ENCODE measurements at places on chromosomes 4 and X.

- DNase-seq = no peak
Observed at GRCh38 chr4:187108845-187109244, 385.2 kb upstream of the FAT1 start.

- no peak for DNase-seq
Observed at GRCh38 chr4:123613586-123614344, 217.2 kb downstream of the SPRY1 start.

DNA sequence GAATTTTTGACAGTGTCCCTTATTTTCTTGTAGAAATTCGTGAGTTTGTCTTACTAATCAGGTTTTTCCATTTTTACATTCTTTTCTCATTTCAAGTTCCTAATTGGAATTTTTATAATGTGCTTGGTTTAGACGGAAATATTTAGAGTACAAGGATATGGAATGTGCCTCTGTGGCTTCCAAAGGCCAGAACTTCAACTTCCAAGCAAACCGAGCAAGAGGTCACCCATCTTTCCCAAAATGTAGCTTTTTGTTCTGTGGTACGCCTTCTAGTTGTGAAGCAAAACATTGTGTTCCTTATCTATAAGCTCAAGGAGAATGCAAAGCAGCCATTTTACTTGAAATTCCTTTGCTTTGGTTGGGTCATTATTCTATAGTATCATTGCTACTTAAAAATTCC is 212.8 kb upstream of the PACRGL start:
- no peak for DNase-seq

- no peak for DNase-seq
Observed at GRCh38 chrX:153310901-153311300, 10.7 kb downstream of the PNMA6F start.

GRCh38 chrX:97638621-97639020 is 754.9 kb downstream of the RPA4 start:
- no peak for DNase-seq

DNA sequence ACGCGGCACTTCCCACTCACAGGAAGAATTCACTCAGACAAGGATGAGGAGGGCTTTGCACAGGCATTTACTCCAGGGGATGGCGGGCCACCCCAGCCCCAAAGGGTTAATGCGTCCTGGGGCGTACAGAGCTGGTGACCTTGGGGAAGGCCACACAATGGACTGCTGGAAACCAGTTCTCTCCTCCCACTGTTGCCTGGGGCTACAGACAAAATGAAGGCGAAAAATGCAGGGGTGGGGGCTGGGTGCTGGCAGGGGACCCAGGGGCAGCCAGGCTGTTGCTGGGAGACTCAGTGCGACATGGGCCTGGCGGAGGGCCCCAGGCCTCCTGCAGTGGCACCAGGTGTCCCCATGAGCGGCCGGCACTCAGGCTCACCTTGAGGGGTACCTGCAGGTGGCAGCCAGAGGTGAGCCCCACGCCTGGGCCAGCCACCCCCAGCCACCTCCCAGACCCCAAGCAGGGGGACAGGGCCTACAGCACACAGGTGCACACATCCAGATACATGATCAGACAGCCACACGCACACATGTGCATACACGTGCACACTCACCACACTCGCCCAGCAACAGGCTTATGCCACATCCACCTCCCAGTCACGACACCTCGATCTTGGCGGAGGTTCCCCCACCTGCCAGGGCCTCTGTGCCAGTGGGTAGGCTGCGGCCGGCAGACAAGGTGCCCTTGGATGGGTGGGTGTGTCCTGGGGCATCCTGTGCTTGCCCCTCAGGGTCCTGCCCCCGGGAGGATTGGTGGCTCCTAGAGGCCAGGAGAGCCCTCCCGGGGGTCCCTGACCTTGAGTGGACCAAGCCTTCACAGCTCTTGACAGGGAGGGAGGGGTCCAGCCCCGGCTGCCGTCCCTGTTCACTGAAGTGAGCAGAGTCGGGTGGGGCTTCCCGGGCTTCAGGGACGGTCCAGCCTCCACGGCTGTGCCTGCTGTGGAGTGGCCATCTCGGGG is 13.1 kb downstream of the NAT8L start:
- DNase-seq = no peak

GRCh38 chrX:129529685-129530281 is 6.5 kb upstream of the SMARCA1 start:
- DNase-seq = no peak

DNA sequence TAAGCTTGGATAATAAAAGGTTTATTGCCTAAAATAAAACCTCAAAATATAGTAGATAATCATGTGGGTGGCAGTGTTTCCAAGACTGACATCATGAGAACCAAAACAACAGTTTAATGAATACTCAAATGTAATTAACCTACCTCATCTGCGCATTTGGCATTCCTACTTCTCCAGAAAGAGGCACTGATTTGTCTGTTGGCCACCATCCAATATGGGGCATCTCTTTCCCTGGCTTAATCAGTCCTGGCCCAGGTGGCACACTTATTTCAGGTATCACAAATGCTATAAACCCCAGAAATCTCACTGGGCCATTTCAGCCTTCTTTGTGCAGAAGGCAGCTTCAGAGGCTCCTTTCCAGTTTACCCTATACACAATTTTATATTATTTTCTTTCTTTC is 192.2 kb downstream of the COMMD8 start:
- no peak for DNase-seq

DNA sequence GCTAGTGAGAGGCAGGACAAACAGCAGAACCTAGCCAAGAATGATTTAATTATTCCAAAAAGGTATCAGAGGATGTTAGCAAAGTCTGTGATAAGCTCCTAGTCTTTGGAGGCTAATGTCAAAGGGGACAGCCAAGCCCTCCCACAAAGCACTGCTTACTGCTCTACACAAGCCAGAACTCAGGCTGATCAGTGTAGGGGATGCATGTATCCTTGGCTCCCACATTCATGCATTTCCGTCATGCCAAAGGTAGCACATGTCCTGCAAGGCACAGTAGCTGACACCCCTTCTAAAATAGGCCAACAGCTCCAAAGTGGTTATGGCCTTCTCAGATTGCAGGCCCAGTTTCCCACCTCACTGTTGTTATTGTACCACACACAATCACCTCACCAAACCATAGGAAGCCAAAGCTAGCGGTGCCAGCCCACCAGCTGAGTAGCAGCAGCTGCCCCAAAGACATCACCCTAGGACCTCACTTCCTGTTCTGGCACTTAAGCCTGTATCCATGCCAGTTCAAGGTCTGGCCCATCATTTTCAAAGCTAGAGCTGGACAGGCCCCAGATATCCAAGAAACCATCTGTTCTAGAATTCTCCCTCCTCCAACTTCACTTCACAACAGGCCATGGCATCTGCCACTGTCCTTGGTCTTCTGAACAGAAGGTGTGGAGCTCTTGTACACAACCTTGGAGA is 40.9 kb downstream of the TSPAN5 start:
- DNase-seq = no peak

GRCh38 chr4:145503486-145504072 is 21.9 kb downstream of the SMAD1 start:
- DNase-seq = no peak

DNA sequence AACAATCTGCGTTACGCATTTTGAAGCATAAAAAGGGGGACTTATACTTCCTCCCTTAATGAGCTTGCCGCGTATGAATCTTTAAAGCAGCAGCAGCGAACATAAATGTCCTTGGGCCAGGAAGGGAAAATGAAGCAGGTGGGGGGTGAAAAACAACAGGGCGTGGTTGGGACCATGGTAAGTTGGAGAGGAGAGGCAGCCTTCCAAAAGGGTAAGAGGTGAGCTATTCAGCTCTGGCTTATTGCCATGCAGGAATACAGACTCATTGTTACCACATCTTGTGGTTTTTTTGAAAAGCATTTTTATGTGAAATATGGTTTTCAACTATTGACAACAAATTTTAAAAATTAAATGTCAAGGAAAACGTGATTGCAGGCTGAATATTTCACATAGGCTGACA is 710.7 kb upstream of the FAM241A start:
- DNase-seq = no peak

- no peak for DNase-seq
Observed at GRCh38 chr4:28014469-28014868, 1153.8 kb downstream of the STIM2 start.

- DNase-seq = no peak
Observed at GRCh38 chrX:52216541-52216940, 31.9 kb downstream of the MAGED4 start.

GRCh38 chr4:10157478-10158332 is 41.1 kb upstream of the WDR1 start:
- peak; percentile 62 for DNase-seq

- DNase-seq = no peak
Observed at GRCh38 chr4:96301715-96302114, 461.8 kb downstream of the PDHA2 start.

- no peak for DNase-seq
Observed at GRCh38 chrX:9515973-9516538, 51.2 kb downstream of the TBL1X start.

DNA sequence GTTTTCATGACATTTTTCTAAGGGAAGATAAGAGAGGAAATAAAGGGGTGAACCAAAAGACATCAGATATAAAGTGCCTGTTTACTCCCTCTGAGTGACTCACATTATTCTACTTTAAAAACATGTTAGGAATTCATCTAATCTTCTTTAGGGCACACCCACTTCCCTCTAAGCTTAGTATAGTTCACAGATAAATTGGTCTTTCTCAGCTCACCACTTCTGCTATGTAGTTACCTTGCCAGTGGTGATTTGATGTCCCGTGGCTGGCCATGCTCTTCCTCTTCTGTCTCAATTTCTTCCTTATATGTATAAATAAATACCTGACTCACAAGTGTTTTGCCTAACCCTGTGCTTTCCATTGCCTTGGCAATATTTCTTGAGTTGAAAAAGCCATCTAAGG is 96.8 kb downstream of the PDLIM5 start:
- DNase-seq = peak; percentile 43

GRCh38 chr4:20393486-20394100 is 141.9 kb downstream of the SLIT2 start:
- no peak for DNase-seq

GRCh38 chrX:46967547-46967946 is 55.3 kb downstream of the JADE3 start:
- DNase-seq = no peak

DNA sequence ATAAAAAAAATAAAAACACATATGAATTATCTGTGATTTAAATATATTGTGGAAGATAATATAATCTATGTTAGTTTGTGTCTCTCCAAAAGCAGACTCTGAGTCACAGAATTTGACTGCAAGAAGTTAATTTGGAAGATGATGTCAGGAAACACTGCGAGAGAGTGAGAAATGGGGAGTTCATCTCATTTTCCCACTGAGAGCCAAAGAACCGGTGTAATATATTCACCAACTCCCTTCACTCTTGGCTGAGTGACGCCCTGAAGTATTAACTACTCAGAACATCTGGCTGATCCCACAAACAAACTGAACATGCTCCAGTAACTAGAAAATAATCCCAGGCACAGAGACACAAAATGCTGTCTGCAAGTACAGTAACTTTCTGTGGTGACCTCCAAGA is 345.8 kb upstream of the SPANXN1 start:
- DNase-seq = no peak

DNA sequence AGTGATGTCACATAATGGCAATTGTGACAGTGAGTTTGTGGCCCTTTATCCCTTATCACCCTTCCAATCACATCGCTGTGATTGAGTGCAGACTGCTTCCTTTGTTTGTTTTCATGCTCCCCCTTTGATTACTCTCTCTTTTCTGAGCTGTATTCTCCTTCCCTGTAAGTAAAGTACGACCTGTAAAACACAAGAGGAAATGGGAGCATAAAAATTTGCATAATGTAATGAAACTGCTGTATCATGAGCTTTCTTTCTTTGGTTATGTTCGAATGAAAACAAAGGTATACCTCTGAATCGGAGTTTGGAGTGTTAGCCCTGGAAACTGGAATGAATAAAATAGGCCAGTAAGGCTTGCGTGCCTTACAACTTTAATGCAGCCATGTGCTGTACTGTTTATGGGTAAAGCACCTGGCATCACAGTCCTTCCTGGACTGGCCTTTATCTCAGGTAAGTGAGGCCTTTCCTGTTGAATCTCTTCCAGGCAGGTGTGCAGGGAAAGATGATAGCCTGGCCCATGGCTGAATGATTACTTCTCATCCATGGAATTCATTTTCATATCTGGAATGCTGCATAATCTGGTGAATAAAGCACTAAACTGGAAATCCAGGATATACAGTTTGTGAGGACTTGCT is 26.6 kb upstream of the HS3ST1 start:
- DNase-seq = peak; percentile 45

GRCh38 chr4:67201334-67201733 is 344.0 kb downstream of the CENPC start:
- no peak for DNase-seq

DNA sequence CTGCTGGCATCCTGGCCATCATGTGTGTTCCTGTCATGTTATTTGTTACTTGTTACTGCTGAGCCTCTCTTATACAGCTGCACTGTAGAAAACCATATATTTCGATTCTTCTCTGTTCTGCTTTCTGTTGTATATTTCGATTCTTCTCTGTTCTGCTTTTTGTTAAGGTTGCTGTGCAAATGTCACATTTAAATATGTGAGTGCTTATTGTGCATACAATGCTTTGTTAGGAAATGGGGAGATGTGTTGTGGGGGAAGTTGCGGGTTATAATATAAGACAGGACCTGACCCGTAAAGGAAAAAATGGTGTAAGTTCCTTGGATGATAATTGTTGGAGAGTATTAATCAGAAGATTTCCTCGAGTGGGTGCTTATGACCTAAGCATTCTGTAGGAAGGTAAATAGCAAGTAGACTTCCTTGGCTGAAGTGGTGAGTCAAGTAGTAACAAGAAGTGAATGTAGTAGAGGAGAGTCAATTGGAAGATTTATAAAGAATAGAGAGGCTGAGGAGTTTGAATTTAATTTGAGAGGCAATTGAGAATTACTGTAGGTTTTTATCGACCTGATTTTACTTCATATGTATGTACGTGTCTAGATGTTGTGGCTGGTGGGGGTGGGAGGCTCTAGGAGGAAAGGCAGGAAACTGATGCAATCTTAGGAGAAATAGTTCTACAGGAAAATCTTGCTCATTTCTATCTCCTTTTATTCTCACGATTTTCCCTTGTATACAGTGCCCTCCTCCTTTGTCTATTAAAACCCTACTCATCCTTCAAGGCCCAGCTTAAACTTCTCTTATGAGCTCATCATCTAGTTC is 8.5 kb downstream of the OGT start:
- DNase-seq = no peak

DNA sequence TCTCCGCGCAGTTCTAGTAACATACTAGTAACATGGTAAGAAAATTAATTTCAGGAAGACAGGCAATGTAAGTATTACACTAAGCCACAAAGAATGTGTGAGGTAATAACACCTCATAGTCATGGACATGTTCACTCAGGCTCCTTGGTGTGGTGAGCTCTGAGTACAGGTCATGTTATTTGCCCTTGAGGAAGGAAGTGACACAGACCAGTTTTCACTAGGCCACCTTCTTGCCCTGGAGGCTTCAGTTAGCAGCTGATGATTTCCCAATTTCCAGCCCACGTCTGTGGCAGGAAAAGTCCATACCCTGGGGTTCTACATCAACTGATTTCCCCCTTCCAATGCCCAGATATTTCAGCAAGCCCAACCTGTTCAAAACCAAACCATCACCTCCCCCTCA is 6.7 kb downstream of the APOO start:
- no peak for DNase-seq

GRCh38 chrX:135509885-135510284 is 10.6 kb upstream of the INTS6L start:
- no peak for DNase-seq

Measured in stomach (tissue), 19 donors.